ENCODE measurements at places on chromosomes 3 and 15.
A peak's percentile ranks its signal among the peaks of the same experiment; 100 is the strongest.

- DNase-seq = no peak
Observed at GRCh38 chr3:106339551-106339950, 470.7 kb upstream of the CBLB start.

DNA sequence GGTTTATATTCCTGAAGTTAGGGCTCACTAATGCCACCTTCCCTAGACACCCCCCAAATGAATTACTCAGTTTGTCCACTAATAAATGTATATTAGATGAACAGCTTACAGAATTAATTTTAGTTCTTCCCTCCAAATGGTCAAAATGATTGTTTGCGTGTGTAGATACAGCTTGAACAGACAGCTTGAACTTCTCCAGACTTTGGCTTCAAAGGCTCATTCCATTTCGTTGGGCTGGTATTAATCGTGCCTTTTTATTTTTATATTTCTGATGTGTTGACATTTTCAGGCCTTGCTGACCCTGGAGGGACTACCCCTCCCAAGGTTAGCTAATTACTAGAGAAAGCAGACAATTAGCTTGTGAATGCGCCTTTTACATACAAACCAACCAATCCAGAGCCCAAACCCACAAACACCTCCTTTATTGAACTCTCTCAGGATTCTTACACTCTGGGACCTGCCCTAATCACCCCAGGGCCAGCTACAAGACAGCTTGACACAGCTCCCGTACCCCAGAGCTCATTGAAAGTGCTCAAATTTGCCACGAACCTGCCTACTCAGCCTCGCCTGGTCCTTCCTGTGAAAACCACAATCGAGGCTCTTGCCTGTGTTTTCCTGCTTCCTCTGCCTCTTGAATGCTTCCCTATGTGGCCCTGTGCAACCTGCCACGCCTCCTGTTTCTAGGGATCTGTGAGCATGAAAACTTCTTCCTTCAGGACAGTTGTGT is 40.3 kb downstream of the RPL22L1 start:
- no peak for DNase-seq

DNA sequence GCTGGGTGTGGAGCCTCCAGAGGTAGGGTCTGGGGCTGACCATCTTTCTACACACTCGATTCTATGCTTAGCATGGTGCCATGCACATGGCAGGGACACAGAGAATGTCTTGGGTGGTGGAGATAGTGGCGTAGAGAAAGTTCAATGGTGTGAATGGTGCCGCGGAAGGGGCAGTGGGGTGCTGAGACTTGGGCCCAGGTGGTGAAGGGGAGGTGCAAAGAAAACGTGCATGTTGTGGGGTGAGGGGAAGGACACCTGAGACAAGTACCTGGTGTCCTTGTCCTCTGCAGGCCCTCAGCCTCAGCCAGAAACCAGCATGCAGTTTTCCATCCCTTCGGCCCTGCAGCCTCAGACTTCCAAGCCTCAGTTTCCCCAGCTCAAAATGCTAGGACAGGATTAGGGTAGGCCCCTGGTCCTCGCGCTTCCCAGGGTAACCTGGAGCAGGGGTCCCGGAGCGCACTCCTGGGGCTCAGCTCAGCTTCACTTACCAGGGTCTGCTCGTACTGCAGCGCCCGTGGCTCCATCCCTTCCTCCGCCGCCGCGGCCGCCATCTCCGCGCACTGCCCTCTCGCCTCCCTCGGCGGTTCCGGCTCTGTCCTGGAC is 375 bp downstream of the CLCN2 start:
- no peak for DNase-seq

GRCh38 chr15:33460166-33460805 is 149.5 kb downstream of the RYR3 start:
- no peak for DNase-seq

GRCh38 chr3:107938143-107938542 is 152.7 kb downstream of the CD47 start:
- no peak for DNase-seq

DNA sequence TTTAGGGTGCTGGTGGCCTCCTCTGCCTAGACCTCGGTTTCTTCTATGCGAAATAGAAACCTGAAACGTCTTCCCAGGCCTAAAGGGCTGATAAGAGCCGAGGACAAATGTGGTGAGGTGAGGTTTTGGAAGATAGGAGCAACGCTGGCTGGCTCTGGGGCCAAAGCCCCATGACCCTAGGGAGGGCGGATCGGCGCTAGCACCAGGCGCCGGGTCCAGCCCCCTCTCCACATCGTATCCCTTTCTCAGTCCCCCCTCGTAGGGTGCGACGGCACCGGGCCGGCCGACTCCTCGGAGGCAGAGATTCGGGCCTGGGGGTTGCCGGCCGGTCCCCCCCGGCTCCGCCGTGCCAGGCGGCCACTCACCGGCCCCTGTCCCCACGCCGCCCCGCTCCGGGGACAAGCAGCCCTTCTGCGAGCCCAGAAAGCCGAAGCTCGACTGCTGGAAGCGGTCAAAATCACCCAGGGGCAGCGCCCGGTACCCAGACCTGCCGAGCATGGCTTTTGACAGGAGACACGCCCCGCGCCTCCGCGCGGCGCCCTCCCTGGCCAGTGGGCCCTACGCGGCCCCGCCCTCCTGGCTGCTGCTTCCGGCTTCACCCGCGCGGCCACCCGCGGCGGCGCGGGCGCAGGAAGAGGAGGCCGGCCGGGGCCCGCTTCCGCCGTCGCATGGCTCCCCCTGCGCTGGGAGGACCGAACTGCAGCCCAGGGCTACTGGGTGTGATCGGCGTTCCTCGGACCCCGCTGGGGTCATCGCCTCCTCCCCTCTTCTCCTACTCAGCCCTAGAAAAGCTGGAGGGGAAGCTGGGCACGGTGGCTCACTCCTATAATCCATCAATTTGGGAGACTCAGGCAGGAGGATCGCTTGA is at the start of gene STOML1:
STOML1 (minus strand) TSS at position 570 of the 868 bp plus-strand sequence; CDS start at position 498, 72 bp downstream.
- DNase-seq = peak; percentile 97

DNA sequence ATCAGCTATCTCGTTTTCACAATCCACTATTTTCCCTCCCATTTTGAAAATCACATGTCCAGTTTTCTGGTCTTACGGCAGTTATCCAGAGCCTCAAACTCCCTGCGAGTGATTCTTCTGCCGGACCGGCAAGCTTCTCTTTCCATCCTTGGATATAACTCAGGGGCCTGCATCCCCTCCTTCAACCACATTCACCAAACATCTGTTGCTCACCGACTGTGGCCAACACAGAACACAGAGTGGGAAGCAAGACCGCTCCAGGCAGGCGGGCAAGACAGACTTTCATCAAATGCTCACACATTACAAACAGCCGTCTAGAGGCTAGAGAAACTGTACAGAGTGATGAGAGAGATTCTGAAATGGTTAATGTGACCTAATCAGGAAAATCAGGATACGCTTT is 7.6 kb upstream of the SLC12A8 start:
- DNase-seq = no peak

GRCh38 chr3:31096661-31097395 is 202.4 kb upstream of the GADL1 start:
- DNase-seq = no peak

GRCh38 chr15:63283126-63283525 is 5.7 kb downstream of the APH1B start:
- DNase-seq = no peak

DNA sequence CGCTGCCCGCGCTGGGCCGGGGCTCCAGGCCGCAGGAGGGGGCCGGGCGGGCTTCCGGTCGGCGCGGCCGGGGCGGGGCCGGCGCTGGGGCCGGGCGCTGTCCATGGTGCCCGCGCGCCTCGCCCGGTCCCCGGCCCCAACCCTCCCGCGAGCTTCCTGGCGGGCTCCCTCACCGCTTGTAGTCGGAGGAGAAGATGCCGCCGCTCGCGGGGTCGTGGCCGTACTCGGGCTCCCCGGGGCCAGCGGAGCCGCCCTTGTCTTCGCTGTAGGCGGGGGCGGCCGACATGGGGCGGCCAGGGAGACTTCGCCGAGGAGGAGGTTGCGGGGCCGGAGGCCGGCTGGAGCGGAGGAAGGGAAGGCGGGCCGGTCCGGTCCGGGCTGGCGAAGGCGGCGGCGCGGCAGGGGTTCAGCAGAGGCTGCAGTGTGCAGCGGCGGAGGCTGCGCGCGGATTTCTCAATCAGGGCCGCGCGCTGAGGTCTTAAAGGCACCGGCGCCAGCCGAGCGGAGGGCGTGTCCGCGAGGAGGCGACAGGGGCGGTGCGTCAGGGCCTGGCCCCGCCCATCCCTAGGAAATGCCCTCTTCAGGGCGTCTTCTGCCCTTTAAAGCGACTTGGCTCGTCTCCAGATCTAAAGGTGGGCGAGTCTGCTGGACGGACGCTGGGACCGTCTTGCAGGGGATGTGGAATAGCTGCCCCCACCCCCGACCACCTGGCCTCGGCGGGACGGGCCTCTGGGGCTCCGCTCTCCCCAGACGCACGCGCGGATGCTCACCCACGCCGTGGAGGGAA is at the start of gene AP3B2:
AP3B2 (minus strand) TSS at position 455 of the 787 bp plus-strand sequence; CDS start at position 286, 169 bp downstream.
- DNase-seq = peak; percentile 83

DNA sequence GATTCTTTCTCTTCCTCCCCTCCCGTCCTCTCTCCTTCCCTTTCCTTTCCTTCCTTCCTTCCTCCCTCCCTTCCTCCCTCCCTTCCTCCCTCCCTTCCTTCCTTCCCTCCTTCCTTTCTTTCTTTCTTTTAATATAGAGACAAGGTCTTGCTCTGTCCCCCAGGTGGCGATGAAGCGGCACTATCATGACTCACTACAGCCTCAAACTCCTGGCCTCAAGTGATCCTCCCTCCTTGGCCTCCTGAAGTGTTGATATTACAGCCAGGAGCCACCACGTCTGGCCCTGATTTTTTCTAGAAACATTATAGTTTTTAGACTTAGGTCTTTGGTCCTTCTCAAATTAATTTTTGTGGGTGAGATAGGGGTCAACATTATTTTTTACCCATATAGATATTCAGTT is 15.5 kb downstream of the GRM2 start:
- DNase-seq = no peak

GRCh38 chr15:31502541-31503229 is 176.1 kb downstream of the KLF13 start:
- no peak for DNase-seq

DNA sequence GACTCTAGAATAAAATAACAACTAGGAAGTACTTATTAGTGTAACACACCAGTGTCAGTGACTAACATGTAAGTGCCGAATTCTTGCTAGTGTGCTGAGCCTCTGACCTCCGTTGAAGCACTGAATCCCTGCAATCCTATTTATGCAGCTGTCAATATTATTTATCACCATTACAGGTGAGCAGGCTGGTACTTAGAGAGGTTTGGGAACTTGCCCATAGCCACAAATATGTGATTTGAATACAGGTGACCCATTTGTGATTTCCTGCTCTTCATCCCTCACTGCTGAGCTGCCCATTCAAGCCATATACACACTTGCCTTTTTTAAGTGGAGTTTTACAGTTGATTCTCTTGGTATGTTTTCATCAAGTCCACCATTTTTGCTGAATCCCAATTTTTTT is 12.2 kb downstream of the EIF4E3 start:
- DNase-seq = no peak

- no peak for DNase-seq
Observed at GRCh38 chr3:193016437-193016901, 98.8 kb upstream of the MB21D2 start.

- no peak for DNase-seq
Observed at GRCh38 chr15:98034731-98035130, 74.2 kb downstream of the ARRDC4 start.

DNA sequence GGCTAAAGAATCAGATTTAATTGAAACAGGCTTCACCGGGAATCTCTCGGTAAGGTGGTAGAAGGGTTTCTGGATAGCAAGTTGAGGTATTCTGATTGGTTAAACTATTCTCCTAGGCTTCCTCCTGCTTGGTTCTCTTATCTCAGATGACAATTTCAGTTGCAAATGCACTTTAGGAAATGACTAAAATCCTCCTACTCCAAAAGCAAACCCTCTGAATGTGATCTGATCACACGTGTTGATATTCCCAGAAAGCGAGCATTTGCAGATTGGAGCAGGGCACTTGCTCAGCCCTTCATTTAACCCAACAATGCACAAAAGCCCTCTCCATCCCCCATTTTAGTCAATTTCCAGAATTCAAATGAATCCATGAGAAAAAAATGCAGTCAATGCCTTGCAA is 55.6 kb upstream of the ICE2 start:
- no peak for DNase-seq

GRCh38 chr15:80567721-80568157 is 127.4 kb upstream of the ABHD17C start:
- DNase-seq = peak; percentile 86

- no peak for DNase-seq
Observed at GRCh38 chr15:101635944-101636727, 16.0 kb downstream of the TM2D3 start.

DNA sequence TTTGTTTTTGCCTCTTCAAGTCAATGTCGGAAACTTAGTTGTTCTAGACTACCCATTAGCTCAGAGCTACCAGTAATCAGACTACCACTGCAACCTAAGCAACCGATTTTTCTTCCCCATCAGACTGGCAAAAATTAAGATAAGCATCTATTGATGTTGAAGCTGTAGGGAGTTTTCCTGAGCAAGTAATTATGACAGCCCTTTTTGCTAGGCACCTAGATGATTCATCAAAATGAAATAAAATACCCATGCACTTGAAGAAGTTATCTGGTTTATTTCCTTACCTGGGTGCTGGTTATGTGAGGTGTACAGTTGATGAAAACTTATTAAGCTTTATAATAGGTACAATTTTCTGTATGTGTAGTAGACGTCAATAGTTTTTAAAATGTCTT is 554 bp upstream of the COMMD4 start:
- DNase-seq = no peak

GRCh38 chr3:11908981-11909698 is 62.5 kb upstream of the TAMM41 start:
- DNase-seq = no peak

Data from hepatic stellate cell (primary cell).